Fibroblast of upper back skin (primary cell): ENCODE measurements at places on chromosomes 6 and 20.

DNA sequence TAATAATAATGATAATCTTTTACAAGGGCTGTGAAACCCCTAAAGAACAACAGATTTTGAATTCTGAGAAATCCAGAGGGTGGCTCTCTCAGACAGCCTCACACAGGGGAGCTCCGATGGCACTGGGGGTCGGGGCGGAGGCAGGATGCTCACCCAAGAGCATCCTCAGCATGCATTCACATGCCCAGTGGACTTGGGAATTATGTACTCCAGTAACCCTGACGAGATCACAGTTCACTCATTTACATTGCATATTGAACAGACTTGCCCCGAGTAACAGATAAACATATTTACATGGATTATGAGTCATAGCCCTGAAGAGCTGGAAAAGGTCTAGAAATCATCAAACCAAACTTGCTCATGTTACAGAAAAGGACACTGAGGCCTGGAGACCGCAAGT lies 482.7 kb upstream of the JARID2 start:
- DNase-seq, result no peak

GRCh38 chr6:84156306-84156705 lies 71.1 kb downstream of the CEP162 start:
- no peak for DNase-seq

DNA sequence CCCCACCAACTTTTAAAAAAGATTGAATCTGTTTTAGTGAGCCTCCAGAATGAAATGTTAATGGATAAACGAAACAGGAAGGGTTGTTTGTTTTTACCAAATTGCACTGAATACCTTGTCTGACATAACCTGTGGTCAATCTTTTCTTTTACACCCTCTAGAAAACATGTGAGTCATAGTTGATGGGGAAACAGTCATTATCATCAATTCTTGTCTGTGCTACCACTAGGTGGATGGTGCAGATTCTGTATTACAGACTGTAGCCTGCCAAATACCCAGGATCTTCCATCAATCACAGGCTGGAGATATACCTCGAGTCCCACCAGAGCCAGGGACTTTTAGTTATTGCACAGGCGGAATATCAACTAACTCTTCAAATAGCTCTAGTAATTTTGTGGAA lies 29.5 kb upstream of the PKIB start:
- no peak for DNase-seq

- no peak for DNase-seq
Observed at GRCh38 chr6:99331531-99331930, 17.9 kb downstream of the FAXC start.

- peak; percentile 56 for DNase-seq
Observed at GRCh38 chr6:22754061-22754460, 184.7 kb downstream of the HDGFL1 start.

GRCh38 chr20:40990542-40991120 lies 38.0 kb upstream of the TOP1 start:
- peak; percentile 87 for DNase-seq

DNA sequence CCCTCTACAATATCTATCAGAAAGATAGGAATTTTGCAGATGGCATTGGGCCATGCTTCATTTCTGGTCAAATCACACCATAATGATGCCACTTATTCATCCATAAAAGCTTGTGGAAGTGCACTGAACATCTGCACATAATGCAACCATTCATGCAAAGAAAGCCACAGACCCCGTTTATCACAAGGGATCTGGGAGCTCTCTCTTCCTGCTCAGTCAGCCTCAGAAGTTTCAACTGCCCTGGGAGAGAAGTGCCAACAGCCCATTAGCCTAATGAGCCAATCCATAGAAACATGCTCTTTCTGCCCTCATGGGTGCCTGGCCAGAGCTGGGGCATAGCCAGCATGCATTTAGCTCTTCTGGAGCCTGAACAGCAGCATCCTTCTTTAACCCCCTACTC lies 85.8 kb downstream of the SLC35F1 start:
- no peak for DNase-seq

DNA sequence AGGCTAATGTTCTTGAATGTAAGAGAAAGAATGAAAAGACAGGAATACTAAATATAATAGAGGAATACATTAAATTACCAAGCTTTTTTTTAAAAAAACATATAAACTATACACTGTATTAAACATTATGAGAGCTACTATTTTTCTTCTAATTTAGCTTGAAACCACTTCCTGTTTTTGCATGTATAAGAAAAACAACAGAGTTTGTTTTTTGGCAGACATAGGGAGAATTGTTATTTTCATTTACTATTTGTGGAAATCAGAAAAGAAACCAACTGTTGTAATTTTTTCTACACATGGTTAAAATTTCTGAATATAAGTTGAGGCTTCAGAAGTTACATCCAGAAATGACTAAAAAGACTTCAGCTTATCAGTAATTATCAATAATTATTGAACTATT lies 991.8 kb upstream of the GJE1 start:
- DNase-seq, result no peak

GRCh38 chr6:21193790-21194475 lies 399.6 kb upstream of the SOX4 start:
- DNase-seq, result no peak

- peak; percentile 91 for DNase-seq
Observed at GRCh38 chr6:30721198-30722024, 1.3 kb downstream of the TUBB start.

GRCh38 chr6:140653972-140654371 lies 1279.5 kb upstream of the CITED2 start:
- no peak for DNase-seq

DNA sequence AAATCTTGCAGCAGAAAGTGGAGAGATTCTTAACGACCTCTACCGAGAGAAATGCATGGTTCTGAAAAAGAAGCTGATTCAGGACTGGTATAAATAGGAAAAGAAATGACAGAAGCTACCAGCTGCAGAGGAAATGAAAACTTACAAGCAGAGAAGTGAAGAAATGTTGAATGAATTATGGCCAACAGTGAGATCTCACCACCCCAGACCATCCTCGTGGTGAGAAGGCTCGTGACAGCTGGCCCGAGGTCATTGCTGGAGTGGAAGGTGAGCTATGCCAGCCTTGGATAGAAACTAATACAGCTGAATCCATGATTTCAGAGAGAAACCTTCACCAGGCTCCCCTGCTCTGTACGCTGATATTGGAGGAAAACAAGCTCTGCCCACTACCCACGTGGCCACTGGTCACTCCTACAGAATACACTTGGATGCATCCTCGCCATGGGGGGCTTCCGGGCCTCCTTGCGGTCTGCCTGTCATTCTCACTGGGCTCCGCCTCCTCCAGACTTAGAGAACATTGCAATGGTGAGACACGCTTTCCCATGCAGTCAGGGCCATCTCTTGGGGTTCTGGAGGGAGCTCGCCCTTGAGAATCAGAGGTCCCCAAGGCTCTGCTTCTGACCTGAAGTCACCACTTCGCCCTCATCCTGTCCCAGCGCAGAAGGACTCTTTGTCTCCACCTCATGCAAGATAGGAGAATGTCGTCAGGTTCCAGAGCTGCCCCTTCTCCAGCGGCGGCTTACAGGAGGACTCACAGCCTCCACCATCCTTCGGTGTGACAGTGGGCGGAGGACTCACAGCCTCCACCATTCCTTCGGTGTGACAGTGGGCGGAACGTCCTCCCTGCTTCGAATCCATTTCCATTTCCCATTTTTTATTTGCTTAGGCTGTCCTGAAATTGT lies 10.6 kb upstream of the TUBB2B start:
- DNase-seq, result no peak

DNA sequence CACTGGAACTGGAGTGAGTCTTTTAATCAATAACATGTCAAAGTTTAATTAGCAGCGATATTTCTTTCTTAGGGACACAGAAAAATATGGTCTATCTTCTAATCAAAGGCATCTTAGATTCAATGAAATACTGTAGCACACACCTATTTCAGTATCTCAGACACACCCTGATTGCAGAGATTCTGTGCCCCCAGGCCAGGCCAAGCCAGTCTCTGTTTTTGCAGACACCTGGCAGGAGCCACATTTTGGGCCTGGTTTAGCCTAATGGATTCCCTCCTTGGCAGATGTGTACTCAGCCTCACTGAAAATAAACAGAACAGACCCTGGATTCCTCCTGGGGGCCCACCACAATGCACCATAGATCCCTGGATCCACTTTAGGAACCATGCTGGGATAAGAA lies 74.8 kb downstream of the LRFN2 start:
- DNase-seq, result no peak

GRCh38 chr6:87583822-87584221 lies 6.0 kb downstream of the RARS2 start:
- no peak for DNase-seq

DNA sequence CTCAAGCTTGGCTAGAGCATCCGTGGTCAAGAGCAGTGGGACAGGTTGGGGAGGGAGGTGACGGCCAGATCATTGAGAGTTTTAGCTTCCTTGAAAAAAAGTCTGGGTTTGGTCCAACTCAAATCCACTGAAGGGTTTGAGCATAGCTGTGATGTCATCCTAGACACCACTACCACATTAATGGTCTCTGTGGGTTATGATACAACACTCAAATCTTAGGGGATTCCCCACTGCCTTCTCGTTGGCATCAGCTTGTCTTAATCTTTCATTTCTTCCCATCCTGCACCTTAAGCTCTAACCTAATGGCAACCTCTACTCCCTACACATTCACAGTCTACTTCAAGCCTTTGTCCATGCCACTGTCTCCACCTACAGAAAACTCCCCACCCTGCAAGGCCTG lies 77.3 kb downstream of the BMP6 start:
- DNase-seq, result no peak

GRCh38 chr20:63808964-63809674 lies 21.9 kb downstream of the ZBTB46 start:
- no peak for DNase-seq

DNA sequence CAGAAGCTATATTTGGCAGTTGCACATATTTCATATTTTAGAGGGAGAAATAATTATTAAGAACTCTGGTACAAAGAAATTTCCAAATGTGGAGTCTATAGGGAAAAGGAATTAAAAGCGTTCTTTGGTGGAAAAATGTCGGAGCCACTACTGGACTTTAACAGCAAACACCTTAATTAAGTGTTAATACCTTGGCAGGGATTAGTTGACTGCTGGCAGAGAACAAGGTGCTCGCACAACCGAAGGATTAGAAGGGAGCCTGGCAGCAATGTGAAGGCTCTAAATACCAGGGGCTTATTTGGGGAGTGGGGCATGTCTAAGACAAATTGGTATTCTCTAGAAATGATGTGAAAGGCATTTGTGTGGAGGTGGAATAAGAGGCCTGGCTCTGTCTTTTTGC lies 98.9 kb downstream of the PAK5 start:
- DNase-seq, result no peak

DNA sequence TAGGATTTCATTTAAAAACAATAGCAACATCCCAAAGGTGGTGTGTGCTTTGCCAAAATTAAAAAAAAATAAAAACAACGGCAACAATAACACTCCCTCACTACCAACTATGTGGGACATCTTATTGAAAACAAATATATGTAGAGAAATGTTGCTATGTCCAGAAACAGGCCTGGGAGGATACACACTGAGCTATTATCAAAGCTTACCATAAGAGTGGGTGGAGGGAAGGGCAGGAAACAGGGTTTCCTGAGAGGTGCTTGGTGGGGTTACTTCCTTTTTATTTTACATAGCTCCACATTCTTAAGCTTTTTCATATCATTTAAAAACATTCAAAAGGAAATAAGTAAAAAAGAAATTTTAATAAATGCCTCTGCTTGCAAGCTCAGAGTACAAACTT lies 150.0 kb upstream of the RIPOR2 start:
- no peak for DNase-seq

- no peak for DNase-seq
Observed at GRCh38 chr20:56202493-56203077, 45.9 kb upstream of the MC3R start.

DNA sequence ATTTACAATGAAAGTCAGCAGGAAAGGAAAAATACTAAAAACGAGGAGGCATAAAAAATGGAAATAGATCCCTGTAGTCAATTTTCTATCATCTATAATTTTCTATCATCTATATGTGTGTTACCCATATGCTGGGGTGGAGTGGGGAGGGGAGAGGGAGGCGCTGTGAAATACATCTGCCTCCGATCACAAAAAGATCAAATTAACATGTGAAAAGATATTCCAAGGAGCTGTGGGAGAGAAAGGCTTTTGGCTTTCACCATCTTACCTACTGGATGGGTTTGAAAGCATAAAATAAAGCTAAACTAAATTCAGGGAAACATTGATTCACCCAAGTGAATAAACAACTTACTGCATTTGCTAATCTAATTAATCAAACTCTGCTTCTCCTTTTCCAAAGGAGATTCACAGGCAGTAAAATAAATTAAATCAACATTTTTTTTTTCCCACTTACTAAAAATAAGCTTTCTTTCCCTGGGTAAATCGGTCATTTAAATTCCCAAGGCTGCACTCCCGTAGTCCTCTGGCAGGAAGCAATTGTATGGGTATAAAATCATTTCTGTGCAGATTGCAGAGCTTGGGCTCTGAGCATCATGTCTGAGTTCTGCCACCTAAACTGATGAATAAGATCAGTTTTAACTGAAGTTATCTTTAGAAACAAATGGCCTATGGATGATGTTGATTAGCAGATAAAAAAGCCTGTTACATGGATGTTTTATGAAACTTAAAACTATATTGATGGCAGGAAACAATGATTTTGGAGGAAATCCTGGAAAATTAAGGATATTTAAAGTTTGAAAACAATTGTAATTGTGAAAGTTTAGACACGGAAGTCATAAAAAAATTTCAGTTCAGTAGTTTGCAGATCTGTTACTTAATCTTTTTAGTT lies 147.9 kb downstream of the SOX4 start:
- DNase-seq, result peak; percentile 19

DNA sequence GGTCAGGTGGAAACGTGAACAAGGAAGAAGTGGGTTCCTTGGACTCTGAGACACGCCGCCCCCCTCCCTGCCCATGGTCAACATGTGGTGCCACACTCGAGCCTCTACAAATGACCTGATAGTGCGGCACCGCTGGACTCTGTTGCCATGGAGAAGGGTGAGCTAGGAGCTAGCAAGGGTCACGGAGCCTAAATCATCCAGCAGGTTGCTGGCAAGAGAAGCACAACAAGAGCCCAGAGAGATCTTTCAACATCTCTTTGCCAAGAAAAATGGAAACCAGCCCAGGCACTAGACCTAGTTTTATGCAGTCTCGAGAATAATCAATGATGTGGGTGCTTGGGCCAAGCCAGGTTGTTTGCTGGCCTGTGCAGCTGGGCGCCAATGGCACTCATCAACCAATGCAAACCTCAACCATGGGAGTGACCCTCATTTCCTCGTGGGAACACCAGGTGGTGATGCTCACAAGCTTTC lies 69.5 kb downstream of the NOL4L start:
- DNase-seq, result no peak

DNA sequence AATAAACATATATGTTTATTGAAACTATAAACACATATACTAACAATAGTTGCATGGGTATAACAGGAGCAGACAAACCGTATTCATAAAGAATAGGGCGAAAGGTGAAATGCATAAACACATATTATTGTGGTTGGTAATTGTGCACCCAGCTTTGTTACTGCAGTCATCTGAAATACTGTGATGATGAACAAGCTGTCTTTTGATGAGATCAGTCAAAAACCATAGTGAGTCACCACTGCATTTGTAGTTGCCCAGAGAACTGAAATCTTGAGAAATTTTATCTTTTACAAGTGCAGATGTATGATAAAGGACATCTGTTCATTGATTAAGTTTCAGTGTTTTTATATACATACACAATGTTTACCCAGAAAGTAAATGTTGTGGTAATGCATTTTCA lies 133.7 kb downstream of the MYO6 start:
- peak; percentile 68 for DNase-seq
